ENCODE measurements at places on chromosomes 1 and 21.

- H3K4me1 ChIP-seq = peaks cover 3% of the 10 kb centered on the region
- no peaks in the 10 kb centered on the region for H3K36me3 ChIP-seq
- peak overlapping the region; percentile 51 for H3K27ac ChIP-seq
- H3K4me3 ChIP-seq = no peak overlapping the region
Observed at GRCh38 chr1:204114606-204115005, 37.2 kb downstream of the ETNK2 start.

GRCh38 chr1:196193896-196194559 lies 414.2 kb downstream of the KCNT2 start:
- H3K27me3 ChIP-seq = no peaks in the 10 kb centered on the region
- no peak for DNase-seq
- no peak overlapping the region for H3K27ac ChIP-seq
- H3K36me3 ChIP-seq = no peaks in the 10 kb centered on the region
- no peaks in the 10 kb centered on the region for H3K4me1 ChIP-seq

DNA sequence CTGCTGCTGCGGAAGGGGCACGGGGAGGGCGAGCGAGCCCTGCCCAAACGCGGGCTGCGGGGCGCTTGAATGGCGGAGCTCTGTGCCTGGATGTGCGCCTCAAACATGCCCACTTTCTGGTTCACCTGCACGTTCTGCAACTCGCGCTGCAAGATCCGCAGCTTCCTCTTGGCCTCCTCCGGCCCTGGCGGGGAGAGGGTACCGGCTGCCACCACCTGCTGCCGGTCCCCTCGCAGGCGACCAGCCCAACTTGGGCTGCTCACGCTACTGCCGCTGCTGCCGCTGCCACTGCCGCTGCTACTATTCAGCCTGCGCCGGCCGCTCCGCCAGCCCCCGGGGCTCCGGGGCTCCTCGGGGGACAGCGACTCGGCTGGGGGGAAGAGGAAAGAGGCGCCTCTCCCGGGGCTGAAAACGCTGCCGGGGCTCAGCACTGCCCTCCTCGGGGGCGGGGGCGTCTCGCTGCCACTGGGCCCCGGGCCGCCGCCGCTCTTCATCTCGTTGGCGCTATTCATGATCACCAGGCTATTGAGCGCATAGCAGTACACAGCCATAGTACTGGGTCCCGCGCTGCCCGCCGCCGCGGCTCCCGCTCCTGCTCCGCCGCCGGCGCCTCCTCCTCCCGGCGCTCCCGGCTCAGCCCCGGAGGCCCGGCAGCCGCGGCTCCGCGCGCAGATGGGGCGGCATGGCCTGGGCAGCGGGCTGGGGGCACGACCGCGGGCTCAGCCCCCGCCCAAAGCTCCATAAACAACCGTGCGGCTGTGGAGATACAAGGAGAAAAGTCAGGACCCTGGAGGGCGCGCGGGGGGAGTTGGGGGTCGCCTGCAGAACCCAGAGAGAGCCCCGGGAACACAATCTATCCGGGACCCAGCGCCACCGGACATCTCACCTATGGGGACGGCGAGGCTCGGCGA lies 1.9 kb downstream of the ITPKB start:
- H3K4me3 ChIP-seq = peak overlapping the region; percentile 88
- peak overlapping the region; percentile 94 for H3K27ac ChIP-seq
- no peaks in the 10 kb centered on the region for H3K27me3 ChIP-seq
- no peak for DNase-seq

- H3K4me1 ChIP-seq = peaks cover 4% of the 10 kb centered on the region
- H3K4me3 ChIP-seq = no peak overlapping the region
- no peaks in the 10 kb centered on the region for H3K27me3 ChIP-seq
- no peak for DNase-seq
Observed at GRCh38 chr1:7948960-7949359, 8.3 kb upstream of the TNFRSF9 start.

- no peaks in the 10 kb centered on the region for H3K27me3 ChIP-seq
- DNase-seq = no peak
- H3K4me3 ChIP-seq = no peak overlapping the region
Observed at GRCh38 chr21:44006017-44006619, 6.0 kb upstream of the TRAPPC10 start.

GRCh38 chr1:74343216-74343615 lies 108.0 kb downstream of the TNNI3K start:
- H3K27ac ChIP-seq = no peak overlapping the region
- no peaks in the 10 kb centered on the region for H3K27me3 ChIP-seq
- H3K4me3 ChIP-seq = no peak overlapping the region
- H3K4me1 ChIP-seq = no peaks in the 10 kb centered on the region

GRCh38 chr21:33848249-33848953 lies 67.2 kb downstream of the ATP5PO start:
- DNase-seq = no peak
- H3K4me3 ChIP-seq = no peak overlapping the region
- H3K4me1 ChIP-seq = peaks cover 7% of the 10 kb centered on the region

GRCh38 chr1:169309178-169310166 lies 58.1 kb downstream of the NME7 start:
- H3K27me3 ChIP-seq = no peaks in the 10 kb centered on the region
- no peak overlapping the region for H3K27ac ChIP-seq
- H3K4me1 ChIP-seq = peaks cover 13% of the 10 kb centered on the region
- peak overlapping the region; percentile 73 for H3K4me3 ChIP-seq

DNA sequence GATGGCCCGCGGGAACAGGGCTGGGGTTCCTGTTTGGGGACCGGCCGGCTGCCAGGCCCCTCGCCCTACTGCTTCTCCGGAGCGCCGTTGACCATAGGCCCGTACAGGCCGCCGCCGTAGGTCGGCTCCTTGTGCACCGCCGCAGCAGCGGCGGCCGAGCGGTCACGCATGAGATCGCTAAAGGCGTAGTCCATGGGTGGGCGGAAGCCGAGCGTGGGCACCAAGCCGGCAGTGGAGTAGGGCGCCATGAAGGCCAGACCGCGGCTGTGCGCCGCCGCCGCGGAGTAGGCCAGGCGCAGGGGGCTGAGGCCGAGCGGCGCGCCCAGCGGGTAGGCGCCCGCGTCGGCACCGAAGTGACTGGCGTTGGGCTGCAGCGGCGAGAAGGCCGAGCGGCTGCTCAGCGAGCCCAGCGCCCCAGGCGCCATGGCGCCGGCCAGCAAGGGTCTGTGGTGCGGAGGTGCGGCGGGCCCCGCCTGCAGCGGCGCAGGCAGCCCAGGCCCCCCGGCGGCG lies 4.6 kb downstream of the DMRTA2 start:
- DNase-seq = no peak
- peaks cover 25% of the 10 kb centered on the region for H3K36me3 ChIP-seq
- H3K27me3 ChIP-seq = peaks cover 90% of the 10 kb centered on the region
- H3K27ac ChIP-seq = peak overlapping the region; percentile 69
- H3K4me3 ChIP-seq = peak overlapping the region; percentile 70
- H3K4me1 ChIP-seq = peaks cover 34% of the 10 kb centered on the region

GRCh38 chr21:25638660-25639550 lies at the start of gene JAM2:
Gene JAM2 (plus strand): TSS chr21:25639258. CDS start chr21:25639822, 564 bp downstream.
- DNase-seq = peak; percentile 47
- peak within 1 kb of the TSS; percentile 52 for H3K27ac ChIP-seq
- H3K27me3 ChIP-seq = no peaks in the 10 kb centered on the region
- peaks cover 16% of the 10 kb centered on the region for H3K4me1 ChIP-seq
- no peaks in the 10 kb centered on the region for H3K36me3 ChIP-seq

DNA sequence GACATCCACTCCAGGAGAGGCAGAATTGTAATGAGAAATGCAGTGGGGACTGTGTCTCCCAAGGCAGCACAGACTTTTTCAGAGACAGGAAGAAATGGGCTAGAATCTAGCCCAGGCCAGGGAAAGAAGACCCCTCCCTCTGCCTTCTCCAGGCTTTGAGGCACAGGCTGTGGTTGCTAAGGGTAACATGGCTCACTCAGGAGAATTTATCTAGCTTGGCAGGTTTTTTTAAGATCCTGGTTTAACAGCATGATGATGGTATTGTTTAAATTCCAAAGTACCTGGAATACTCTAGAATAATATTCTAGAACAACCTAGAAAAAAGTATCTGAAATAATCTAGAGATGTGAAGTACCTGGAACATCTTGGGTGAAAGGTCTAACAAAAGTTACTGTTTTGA lies 125.6 kb downstream of the URB2 start:
- H3K4me3 ChIP-seq = no peak overlapping the region
- H3K36me3 ChIP-seq = no peaks in the 10 kb centered on the region
- H3K4me1 ChIP-seq = peaks cover 7% of the 10 kb centered on the region
- H3K27me3 ChIP-seq = peaks cover 4% of the 10 kb centered on the region

- no peak for DNase-seq
- peaks cover 92% of the 10 kb centered on the region for H3K4me1 ChIP-seq
- H3K27ac ChIP-seq = peak overlapping the region; percentile 74
- no peak overlapping the region for H3K4me3 ChIP-seq
- H3K27me3 ChIP-seq = no peaks in the 10 kb centered on the region
Observed at GRCh38 chr1:59015708-59016107, 231.9 kb upstream of the JUN start.

DNA sequence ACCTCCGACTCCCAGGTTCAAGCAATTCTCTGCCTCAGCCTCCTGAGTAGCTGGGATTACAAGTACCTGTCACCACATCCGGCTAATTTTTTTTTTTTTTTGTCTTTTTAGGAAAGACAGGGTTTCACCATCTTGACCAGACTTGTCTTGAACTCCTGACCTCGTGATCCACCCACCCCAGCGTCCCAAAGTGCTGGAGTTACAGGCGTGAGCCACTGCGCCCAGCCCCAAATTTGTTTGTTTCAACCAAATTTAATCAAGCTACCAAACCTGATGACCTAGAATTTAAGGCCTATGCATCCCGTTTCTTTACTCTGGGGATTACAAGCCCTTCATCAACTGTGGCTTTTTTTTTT lies 58.3 kb upstream of the TBX15 start:
- H3K36me3 ChIP-seq = peaks cover 46% of the 10 kb centered on the region
- H3K27ac ChIP-seq = no peak overlapping the region
- H3K4me1 ChIP-seq = no peaks in the 10 kb centered on the region
- no peak for DNase-seq

DNA sequence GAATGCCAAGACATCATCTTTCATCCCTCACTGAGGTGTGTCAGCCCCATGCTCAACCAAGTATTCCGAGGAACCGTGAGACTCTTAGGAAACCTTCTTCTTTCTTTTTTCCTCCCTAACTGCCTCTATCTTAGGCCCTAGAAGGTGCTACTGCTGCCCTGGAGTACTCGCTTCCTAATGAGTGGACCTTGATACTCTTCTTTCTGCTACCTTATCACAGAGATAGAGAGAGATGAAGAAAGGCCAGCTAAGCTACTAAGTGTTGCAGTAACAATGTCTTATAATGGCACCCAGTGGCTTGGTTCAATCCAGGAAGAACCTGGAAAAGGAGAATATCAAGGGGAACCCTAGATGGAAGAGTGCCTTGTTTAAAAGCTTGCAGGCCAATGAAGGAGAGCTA lies 86.6 kb downstream of the KIRREL1 start:
- no peaks in the 10 kb centered on the region for H3K4me1 ChIP-seq
- no peak for DNase-seq
- H3K36me3 ChIP-seq = no peaks in the 10 kb centered on the region
- H3K4me3 ChIP-seq = no peak overlapping the region
- H3K27ac ChIP-seq = no peak overlapping the region

DNA sequence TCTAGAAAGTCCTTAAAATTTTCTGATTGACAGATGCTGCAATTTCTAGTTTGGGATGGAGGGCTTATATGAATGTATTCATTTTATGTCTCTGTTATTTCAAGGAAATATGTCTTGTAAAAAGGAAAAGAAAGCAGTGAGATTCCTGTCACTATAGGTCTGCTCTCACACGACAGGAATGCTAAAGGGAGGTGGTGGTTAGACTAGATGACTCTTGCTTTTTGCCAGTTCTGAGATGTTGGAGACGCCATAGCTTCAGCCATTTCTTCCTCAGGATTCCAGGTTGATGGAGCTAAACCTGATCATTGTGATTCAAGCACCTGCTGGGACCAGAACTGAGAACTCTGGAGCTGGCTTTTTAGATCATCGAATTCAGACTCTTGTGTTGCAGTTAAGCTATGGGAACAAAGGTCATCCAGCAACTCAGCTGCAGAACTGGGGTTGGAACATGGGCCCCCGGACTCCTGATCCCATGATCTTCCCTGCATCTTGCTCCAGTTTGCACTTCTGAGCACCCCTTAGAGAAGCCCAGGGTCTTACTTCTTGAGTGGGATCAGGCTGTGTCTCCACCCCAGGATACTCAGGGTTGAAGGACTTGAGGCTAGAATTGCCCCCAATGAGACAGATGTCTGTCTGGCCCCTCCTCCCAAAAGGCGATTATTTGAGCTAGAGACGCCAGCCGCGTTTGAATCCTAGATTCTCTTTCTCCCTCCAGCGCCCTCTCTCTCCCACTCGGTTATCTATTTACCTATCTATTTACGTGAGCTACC lies 46.7 kb upstream of the FOXO6 start:
- DNase-seq = no peak
- H3K27me3 ChIP-seq = peaks cover 3% of the 10 kb centered on the region
- H3K27ac ChIP-seq = no peak overlapping the region
- no peaks in the 10 kb centered on the region for H3K4me1 ChIP-seq
- no peak overlapping the region for H3K4me3 ChIP-seq

DNA sequence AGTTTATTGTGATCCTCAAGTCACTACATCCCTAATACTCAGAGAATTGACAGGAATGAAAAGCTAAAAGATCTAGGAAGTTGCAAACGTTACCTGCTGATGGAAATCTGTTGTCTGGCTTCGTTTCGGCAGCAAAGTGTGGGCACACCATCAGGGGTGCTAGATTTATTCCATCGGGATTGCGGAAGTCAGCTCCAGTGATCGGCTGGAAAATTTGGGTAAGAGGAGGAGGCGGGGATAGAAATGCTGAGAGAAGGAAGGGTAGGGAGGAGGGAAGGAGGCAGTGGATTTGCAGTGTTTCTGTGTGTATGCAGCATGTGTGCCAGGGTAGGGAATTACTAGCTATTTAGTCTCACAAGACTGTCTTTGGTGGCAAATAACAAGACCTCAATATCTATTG lies at the start of gene CTSK:
Gene CTSK (minus strand): TSS at position 140 of the 400 bp plus-strand sequence. CDS start 1,455 bp downstream, outside the sequence.
- H3K4me1 ChIP-seq = peaks cover 9% of the 10 kb centered on the region
- H3K27ac ChIP-seq = no peak within 1 kb of the TSS
- DNase-seq = no peak

DNA sequence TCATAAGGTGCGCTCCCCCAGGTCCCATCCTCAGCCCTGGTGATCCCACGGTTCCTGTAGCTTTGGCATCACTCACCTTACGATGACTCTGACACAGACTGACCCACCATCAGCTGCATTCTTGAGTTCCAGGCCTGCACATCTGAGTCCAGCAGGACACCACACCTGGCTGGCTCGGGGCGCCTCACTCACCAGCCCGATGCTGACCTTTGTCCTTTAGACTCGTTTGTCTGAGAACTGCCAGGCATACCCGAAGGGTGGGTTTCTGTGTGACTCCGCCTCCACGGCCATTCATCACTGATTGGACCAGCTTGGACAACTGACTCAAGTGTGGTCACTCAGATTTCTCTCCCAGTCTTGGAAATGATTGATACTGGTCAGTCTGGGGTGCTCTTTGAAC lies 129.4 kb upstream of the CSF3R start:
- no peaks in the 10 kb centered on the region for H3K36me3 ChIP-seq
- H3K27me3 ChIP-seq = peaks cover 4% of the 10 kb centered on the region
- no peak overlapping the region for H3K4me3 ChIP-seq
- no peak for DNase-seq
- H3K27ac ChIP-seq = no peak overlapping the region
- no peaks in the 10 kb centered on the region for H3K4me1 ChIP-seq

GRCh38 chr1:95974586-95974985 lies 740.6 kb downstream of the RWDD3 start:
- no peak overlapping the region for H3K27ac ChIP-seq
- H3K36me3 ChIP-seq = no peaks in the 10 kb centered on the region
- DNase-seq = no peak
- H3K4me1 ChIP-seq = no peaks in the 10 kb centered on the region
- H3K4me3 ChIP-seq = no peak overlapping the region

GRCh38 chr1:93023281-93023680 lies 55.8 kb upstream of the MTF2 start:
- H3K4me1 ChIP-seq = peaks cover 2% of the 10 kb centered on the region
- no peaks in the 10 kb centered on the region for H3K27me3 ChIP-seq
- no peak for DNase-seq

- H3K27me3 ChIP-seq = no peaks in the 10 kb centered on the region
- no peak overlapping the region for H3K4me3 ChIP-seq
- H3K27ac ChIP-seq = peak overlapping the region; percentile 69
Observed at GRCh38 chr1:16391411-16391810, 24.4 kb downstream of the SZRD1 start.

Data from stimulated activated naive B cell treated with anti-CD40 and anti-IgM and Interleukin-4, amounts not matched to agents 10 μg/mL and 1 μg/mL and 100 μg/mL, for 72 hours (primary cell).